ENCODE measurements at places on chromosomes 3 and 15.

GRCh38 chr3:188931531-188931930 is 240.2 kb upstream of the TPRG1 start:
- no peaks in the 10 kb centered on the region for H3K27me3 ChIP-seq
- no peak overlapping the region for H3K4me3 ChIP-seq
- H3K27ac ChIP-seq: no peak overlapping the region
- no peaks in the 10 kb centered on the region for H3K4me1 ChIP-seq

- H3K4me3 ChIP-seq: no peak overlapping the region
- H3K27ac ChIP-seq: no peak overlapping the region
- no peaks in the 10 kb centered on the region for H3K4me1 ChIP-seq
- H3K27me3 ChIP-seq: no peaks in the 10 kb centered on the region
- DNase-seq: no peak
Observed at GRCh38 chr3:16907243-16907642, 22.5 kb downstream of the PLCL2 start.

DNA sequence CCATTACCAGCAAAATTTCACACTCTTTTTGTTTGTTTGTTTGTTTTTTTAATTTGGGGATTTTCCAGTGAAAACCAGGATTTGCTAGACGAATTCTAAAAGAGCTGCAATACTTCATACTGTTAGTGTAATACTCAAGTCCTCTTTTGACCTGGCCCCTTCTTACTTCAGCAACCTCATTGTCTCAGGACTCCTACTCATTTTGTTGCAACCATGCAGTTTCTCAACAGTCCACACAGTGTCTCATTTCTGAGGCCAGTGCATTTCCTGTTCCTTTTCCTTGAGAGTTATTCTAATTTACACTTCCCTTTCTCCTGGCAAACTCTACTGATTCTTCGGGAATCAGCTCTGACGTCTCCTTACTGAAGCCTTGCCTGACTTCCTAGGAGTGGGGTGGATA is 35.6 kb downstream of the NSUN3 start:
- H3K4me3 ChIP-seq: no peak overlapping the region
- peaks cover 12% of the 10 kb centered on the region for H3K36me3 ChIP-seq
- no peaks in the 10 kb centered on the region for H3K27me3 ChIP-seq
- H3K4me1 ChIP-seq: no peaks in the 10 kb centered on the region
- no peak overlapping the region for H3K27ac ChIP-seq

DNA sequence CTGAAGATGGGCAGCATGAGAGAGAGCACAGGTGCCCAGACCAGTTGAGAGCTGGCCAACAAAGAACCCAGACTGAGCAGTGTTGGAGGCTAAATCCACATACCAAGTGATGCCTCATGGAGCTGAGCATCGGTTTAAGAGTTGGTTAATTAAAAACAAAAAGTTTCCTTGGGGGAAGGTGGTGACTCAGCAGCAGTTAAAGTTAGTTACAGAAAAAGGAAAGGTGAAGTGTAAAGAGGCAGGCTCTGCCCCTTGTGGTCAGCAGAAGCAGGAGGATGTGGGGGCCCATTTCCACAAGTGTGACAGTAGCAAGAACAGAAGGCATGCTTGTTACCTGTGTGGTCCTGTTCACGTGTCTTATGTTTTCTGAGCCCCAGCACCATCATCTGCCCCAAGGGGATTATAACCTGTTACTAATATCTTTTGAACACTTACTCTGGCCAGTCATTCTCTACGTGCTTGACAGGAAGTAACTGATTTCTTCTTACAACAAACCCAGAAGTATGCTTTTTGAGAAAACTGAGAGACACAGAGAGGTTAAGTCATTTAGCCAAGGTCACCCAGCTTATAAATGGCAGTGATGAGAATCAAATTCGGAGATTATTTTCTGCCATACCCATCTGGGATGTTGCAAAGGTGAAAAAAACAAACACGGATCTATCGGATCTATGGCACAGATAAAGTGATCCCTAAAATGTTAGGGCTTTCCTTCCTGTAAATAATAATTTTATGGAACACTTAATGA is 91.0 kb downstream of the EPHB1 start:
- H3K4me3 ChIP-seq: no peak overlapping the region
- peak; percentile 60 for DNase-seq
- H3K27me3 ChIP-seq: peaks cover 2% of the 10 kb centered on the region

- no peaks in the 10 kb centered on the region for H3K27me3 ChIP-seq
- no peaks in the 10 kb centered on the region for H3K4me1 ChIP-seq
- peak; percentile 91 for DNase-seq
- peaks cover 19% of the 10 kb centered on the region for H3K36me3 ChIP-seq
- H3K4me3 ChIP-seq: peak overlapping the region; percentile 27
- peak overlapping the region; percentile 92 for H3K27ac ChIP-seq
Observed at GRCh38 chr3:39577541-39577940, 110.1 kb downstream of the MOBP start.

DNA sequence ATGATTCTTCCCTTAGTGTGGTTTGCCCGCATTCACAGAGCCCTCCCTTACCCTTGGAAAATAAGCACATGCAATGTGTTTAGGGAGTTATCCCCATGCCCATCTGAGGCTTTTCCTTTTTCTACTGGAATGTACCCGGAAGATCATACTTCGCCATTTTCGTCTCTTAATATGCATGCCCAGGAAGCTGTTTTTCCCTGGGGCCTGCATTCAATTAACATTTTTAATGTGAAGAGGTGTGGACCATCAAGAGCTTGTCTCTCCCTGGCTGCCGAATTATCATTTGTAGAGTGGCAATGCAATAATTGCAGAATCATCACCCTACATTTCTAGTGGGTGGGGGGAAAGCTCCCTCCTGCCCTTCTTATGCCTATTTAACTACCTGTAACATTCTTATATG is 976.3 kb downstream of the DIPK2A start:
- DNase-seq: no peak
- no peak overlapping the region for H3K27ac ChIP-seq
- no peaks in the 10 kb centered on the region for H3K27me3 ChIP-seq
- H3K4me3 ChIP-seq: no peak overlapping the region
- no peaks in the 10 kb centered on the region for H3K4me1 ChIP-seq
- H3K36me3 ChIP-seq: 0 out of 2 replicates have a peak, but pooled peaks cover under 1% of the 10 kb centered on the region

GRCh38 chr15:68818066-68818768 is 2.5 kb downstream of the ANP32A start:
- peaks cover 8% of the 10 kb centered on the region for H3K36me3 ChIP-seq
- no peak overlapping the region for H3K27ac ChIP-seq
- H3K4me3 ChIP-seq: peak overlapping the region; percentile 99
- peak; percentile 43 for DNase-seq

GRCh38 chr15:73156431-73157191 is 104.3 kb downstream of the NEO1 start:
- no peak for DNase-seq
- peaks cover 9% of the 10 kb centered on the region for H3K36me3 ChIP-seq
- no peaks in the 10 kb centered on the region for H3K27me3 ChIP-seq
- no peaks in the 10 kb centered on the region for H3K4me1 ChIP-seq
- no peak overlapping the region for H3K27ac ChIP-seq

DNA sequence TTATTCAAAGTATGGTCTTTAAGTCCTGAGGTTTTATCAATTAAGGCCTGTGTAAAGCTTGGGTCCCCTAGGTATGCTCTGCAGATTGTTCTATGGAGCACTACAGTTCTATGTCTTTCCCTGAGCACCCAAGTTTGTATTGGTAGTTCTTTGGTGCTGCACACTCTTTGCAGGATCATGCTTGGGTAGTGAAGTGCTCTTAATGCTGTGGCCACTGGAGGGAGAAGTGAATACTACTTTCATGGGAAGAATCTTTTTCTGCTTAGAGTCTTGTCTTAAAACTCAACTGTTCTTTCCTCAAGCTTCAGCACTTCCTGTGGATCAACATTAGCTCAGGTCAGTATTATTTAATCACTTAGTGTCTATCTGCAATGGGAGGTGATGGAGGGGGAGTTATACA is 93.6 kb upstream of the CFAP20DC start:
- H3K36me3 ChIP-seq: 0 out of 2 replicates have a peak, but pooled peaks cover 6% of the 10 kb centered on the region
- no peak overlapping the region for H3K27ac ChIP-seq
- no peak for DNase-seq
- no peaks in the 10 kb centered on the region for H3K27me3 ChIP-seq
- H3K4me3 ChIP-seq: no peak overlapping the region

GRCh38 chr3:65107174-65107573 is 419.4 kb upstream of the ADAMTS9 start:
- peaks cover 2% of the 10 kb centered on the region for H3K36me3 ChIP-seq
- H3K27ac ChIP-seq: no peak overlapping the region
- no peaks in the 10 kb centered on the region for H3K27me3 ChIP-seq
- no peak for DNase-seq
- no peaks in the 10 kb centered on the region for H3K4me1 ChIP-seq
- no peak overlapping the region for H3K4me3 ChIP-seq

DNA sequence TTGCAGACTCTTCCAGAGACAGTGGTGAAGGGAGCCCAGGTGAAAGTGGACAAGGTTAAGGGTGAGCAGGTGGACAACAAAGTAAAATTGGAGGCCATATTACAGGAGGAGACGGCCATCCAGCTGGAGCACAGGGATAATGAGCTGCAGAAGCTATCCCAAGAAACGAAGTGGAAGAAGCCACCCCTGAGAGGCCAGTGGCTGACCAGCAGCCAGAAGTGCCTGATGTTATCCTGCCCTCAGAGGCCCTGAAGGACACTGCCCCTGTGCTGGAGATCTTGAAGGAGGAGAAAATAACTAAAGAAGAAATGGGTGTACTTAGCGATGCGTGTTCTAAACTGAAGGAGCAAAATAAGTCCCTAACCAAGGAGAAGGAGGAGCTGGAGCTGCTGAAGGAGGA is 107.6 kb downstream of the SMAD6 start:
- no peaks in the 10 kb centered on the region for H3K4me1 ChIP-seq
- no peak overlapping the region for H3K4me3 ChIP-seq
- H3K27me3 ChIP-seq: no peaks in the 10 kb centered on the region
- H3K27ac ChIP-seq: no peak overlapping the region
- no peak for DNase-seq

DNA sequence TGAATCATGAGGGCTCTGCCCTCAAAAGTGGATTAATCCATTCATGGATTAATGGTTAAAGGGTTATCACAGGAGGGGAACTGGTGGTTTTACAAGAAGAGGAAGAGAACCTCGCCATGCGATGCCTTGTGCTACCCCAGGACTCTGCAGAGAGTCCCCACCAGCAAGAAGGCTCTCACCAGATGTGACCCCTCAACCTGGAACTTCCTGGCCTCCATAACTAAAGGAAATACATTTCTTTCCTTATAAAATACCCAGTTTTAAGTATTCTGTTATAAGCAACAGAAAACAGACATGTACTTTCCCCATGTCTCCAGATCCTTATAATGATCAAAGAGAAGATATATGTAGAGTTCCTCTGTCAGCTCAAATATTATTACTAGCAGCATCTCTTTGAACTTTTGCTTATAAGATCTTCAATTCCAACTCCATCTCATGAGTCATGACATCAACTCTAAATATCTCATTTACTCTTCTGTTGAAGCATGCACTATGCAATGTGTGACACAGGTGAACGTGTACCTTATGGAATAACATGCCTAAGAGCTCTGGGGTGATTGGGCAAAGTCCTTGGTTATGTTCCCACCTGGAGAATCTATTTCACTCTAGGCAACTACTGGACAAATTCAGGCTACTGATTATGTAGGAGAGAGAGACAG is 37.5 kb upstream of the ZBTB38 start:
- no peaks in the 10 kb centered on the region for H3K27me3 ChIP-seq
- peaks cover 2% of the 10 kb centered on the region for H3K4me1 ChIP-seq
- no peak overlapping the region for H3K4me3 ChIP-seq
- H3K36me3 ChIP-seq: no peaks in the 10 kb centered on the region

GRCh38 chr15:88748081-88748480 is 55.2 kb upstream of the ACAN start:
- no peaks in the 10 kb centered on the region for H3K27me3 ChIP-seq
- H3K36me3 ChIP-seq: no peaks in the 10 kb centered on the region

- H3K4me3 ChIP-seq: no peak overlapping the region
- H3K27ac ChIP-seq: no peak overlapping the region
- H3K4me1 ChIP-seq: no peaks in the 10 kb centered on the region
- H3K27me3 ChIP-seq: no peaks in the 10 kb centered on the region
Observed at GRCh38 chr3:128735287-128735686, 9.3 kb downstream of the RAB7A start.

GRCh38 chr3:58148049-58148448 is 62.7 kb downstream of the DNASE1L3 start:
- H3K4me3 ChIP-seq: no peak overlapping the region
- H3K36me3 ChIP-seq: peaks cover 86% of the 10 kb centered on the region
- H3K4me1 ChIP-seq: no peaks in the 10 kb centered on the region
- H3K27ac ChIP-seq: no peak overlapping the region
- no peaks in the 10 kb centered on the region for H3K27me3 ChIP-seq

- 0 out of 2 replicates have a peak, but pooled peaks cover 6% of the 10 kb centered on the region for H3K4me1 ChIP-seq
- H3K27me3 ChIP-seq: no peaks in the 10 kb centered on the region
- H3K4me3 ChIP-seq: no peak overlapping the region
- DNase-seq: no peak
- H3K27ac ChIP-seq: no peak overlapping the region
Observed at GRCh38 chr3:171375666-171376595, 84.3 kb downstream of the TNIK start.

DNA sequence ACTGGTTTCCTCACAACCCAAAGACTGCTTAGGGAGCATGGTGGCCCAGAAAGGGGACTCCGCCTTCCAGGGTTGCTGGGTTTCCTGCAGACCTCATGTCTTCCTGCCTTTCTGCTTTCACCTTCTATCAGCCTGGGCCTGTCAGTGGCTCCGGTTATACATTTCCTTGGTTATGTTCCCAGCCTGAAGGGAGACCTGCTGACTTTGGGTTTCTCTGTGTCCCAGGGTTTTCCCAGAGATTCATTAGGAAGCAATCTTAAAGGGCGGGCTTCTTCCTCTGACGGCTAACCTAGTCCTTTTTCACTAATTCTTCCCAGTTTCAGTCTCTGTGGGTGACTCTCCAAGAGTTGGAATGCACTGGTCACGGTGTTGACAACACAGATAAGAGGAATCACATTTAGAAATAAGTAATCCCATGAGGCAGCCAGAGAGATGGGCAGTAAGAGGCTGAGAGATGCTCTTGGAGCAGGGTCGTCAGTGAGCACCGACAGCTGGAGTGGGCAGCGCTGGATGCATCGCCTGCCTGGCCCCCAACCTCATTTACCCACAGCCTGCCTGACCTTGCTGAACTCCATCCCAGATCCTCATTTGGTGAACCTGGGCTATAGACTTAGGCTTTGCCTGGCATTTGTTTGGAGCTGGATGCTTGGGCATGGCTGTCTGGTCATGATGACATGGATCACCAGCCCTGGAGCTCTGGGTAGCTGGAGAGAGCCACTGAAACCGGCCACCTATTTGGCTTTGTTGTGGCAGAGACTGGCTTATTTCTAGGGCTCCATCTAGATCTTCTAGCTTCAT is 10.0 kb upstream of the EHD4 start:
- no peak overlapping the region for H3K4me3 ChIP-seq
- H3K36me3 ChIP-seq: no peaks in the 10 kb centered on the region
- H3K27me3 ChIP-seq: no peaks in the 10 kb centered on the region
- peaks cover 4% of the 10 kb centered on the region for H3K4me1 ChIP-seq
- H3K27ac ChIP-seq: no peak overlapping the region
